Endothelial cell of umbilical vein (primary cell): ENCODE measurements at places on chromosomes 6 and 20.

DNA sequence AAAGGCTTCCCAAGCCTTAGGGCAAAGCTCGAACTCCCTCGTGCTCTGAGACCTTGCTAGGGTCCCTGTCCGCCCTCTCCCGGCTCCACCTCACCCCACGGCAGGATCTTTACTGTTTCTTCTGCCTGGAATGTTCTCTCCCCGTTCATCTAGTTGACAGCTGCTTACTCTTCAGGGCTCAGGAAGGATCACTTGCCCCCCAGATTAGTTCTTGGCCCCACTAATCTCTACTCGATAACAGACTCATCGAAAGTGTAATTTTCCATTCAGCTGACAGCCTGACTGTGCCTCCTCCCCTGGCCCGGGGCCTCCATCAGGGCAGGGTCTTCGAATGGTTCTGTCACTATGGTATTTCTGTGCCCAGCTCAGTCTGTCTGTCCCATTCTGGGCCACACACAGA is 3.1 kb downstream of the MAP1LC3A start:
- no peak overlapping the region for H3K4me3 ChIP-seq
- no peaks in the 10 kb centered on the region for H3K36me3 ChIP-seq
- no peaks in the 10 kb centered on the region for H3K27me3 ChIP-seq

- H3K4me3 ChIP-seq = no peak overlapping the region
- H3K36me3 ChIP-seq = no peaks in the 10 kb centered on the region
- H3K27ac ChIP-seq = no peak overlapping the region
- no peaks in the 10 kb centered on the region for H3K27me3 ChIP-seq
- DNase-seq = no peak
These were observed 34.3 kb upstream of the VEGFA start for GRCh38 chr6:43735642-43736199.

- H3K4me3 ChIP-seq = no peak overlapping the region
- no peak overlapping the region for H3K27ac ChIP-seq
- peaks cover 21% of the 10 kb centered on the region for H3K4me1 ChIP-seq
- DNase-seq = no peak
These were observed 203.0 kb downstream of the ZDHHC14 start for GRCh38 chr6:157584036-157584435.

GRCh38 chr6:84095156-84095555 is 61.6 kb downstream of the MRAP2 start:
- DNase-seq = no peak
- no peak overlapping the region for H3K4me3 ChIP-seq
- H3K27ac ChIP-seq = no peak overlapping the region
- no peaks in the 10 kb centered on the region for H3K4me1 ChIP-seq
- H3K36me3 ChIP-seq = no peaks in the 10 kb centered on the region

GRCh38 chr6:14450133-14450504 is 332.5 kb downstream of the CD83 start:
- H3K27me3 ChIP-seq = no peaks in the 10 kb centered on the region
- no peaks in the 10 kb centered on the region for H3K36me3 ChIP-seq
- H3K4me3 ChIP-seq = no peak overlapping the region
- H3K27ac ChIP-seq = no peak overlapping the region
- DNase-seq = no peak

GRCh38 chr6:39389484-39389767 is 66.9 kb upstream of the KCNK16 start:
- H3K36me3 ChIP-seq = no peaks in the 10 kb centered on the region
- no peaks in the 10 kb centered on the region for H3K4me1 ChIP-seq
- no peak overlapping the region for H3K27ac ChIP-seq
- no peak overlapping the region for H3K4me3 ChIP-seq
- no peak for DNase-seq

DNA sequence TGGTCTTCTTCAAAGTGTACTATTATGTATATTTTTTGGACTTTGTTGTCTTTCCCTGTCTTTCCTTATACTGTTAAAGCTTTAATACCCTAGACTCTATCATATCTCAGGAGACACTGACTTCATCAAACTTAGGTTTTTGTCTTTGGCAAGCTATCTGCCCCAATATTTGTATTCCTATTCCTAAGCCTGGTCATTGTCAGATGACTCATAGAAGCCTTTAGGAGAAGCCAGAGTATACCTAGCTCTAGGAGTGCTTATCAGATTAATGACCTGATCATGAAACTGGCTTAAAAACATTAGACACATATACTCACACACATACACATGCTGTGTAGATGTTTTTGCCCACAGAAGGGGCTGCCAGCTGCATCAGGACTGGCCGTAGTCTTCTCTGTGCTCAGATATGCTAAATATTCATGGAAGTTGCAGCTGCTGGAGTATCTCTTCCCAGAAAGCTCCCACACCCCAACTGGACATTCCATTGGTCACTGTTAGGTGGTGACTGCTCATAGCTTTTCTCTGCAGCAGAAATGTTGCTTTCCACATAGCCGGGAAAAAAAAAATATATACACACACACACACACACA is 102.0 kb downstream of the ANKS1A start:
- H3K36me3 ChIP-seq = peaks cover 3% of the 10 kb centered on the region
- H3K27me3 ChIP-seq = no peaks in the 10 kb centered on the region
- H3K4me1 ChIP-seq = peaks cover 4% of the 10 kb centered on the region
- no peak overlapping the region for H3K4me3 ChIP-seq
- no peak for DNase-seq

DNA sequence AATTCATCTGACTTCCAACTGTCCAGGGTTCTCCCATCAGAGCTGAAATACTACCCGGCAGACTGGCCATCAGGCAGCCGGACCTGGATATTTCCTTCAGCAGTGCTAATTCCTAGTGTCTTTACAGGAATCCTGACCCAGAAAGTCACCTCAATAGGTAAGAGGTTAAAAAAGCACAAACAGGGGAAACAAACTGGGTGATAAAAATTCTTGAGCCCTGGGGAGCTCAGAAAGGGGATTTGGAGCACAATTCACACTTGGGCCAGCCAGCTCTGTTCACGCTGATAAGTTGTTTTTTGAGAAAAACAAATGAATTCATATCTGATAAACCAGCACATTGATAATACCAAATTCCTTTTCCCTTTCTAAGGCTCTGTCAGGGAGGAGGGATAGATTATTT is 104.0 kb downstream of the EDN1 start:
- peak overlapping the region; percentile 85 for H3K27ac ChIP-seq
- H3K4me1 ChIP-seq = peaks cover 26% of the 10 kb centered on the region
- H3K36me3 ChIP-seq = no peaks in the 10 kb centered on the region
- no peak overlapping the region for H3K4me3 ChIP-seq
- no peaks in the 10 kb centered on the region for H3K27me3 ChIP-seq

DNA sequence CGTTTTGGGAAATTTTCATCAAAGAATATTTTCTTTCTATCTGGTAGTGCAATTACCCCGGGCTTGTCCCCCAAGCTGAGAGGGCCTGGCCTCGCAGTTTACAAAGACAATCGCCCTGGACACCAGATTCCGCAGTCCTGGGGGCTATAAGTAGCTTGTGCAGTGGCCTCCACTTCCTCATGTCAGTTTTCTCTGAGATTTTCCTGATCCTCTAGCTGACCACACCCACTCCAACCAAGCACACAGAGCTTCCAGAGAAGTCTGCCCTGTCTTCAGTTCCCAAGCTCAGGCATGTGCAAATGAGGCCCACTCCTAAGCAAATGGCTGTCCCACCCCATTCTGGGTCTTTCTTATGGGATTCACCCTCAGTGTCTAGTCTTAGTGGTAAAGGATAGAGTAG is 245.3 kb downstream of the MAFB start:
- no peaks in the 10 kb centered on the region for H3K4me1 ChIP-seq
- H3K27me3 ChIP-seq = no peaks in the 10 kb centered on the region
- H3K4me3 ChIP-seq = no peak overlapping the region
- no peak overlapping the region for H3K27ac ChIP-seq
- no peaks in the 10 kb centered on the region for H3K36me3 ChIP-seq

GRCh38 chr20:36587388-36588070 is 14.1 kb downstream of the TGIF2 start:
- H3K4me3 ChIP-seq = no peak overlapping the region
- no peak for DNase-seq
- no peaks in the 10 kb centered on the region for H3K27me3 ChIP-seq
- H3K27ac ChIP-seq = no peak overlapping the region

GRCh38 chr6:169005166-169005565 is 248.5 kb downstream of the THBS2 start:
- no peak overlapping the region for H3K4me3 ChIP-seq
- no peaks in the 10 kb centered on the region for H3K4me1 ChIP-seq
- no peak for DNase-seq
- no peaks in the 10 kb centered on the region for H3K27me3 ChIP-seq
- H3K36me3 ChIP-seq = no peaks in the 10 kb centered on the region

DNA sequence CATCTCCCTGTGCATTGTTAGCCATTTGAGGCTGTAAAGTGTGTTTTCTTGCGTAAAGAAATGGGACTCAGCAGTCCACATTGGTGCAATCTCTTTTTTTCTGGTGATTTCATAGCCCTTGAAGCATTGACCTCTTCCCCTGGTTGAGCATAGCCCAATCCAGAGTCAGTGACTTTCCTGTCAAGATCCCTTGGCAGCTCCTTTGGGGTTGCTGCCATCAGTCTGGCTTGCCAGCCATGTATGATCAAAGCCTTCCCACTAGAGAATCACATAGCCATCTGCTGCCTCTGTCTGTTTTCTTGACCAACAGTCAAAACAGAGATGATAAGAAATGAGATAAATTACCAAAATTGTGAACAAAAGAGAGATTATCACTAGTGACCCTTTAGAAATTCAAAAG is 19.6 kb downstream of the HLA-A start:
- no peak overlapping the region for H3K27ac ChIP-seq
- H3K4me3 ChIP-seq = no peak overlapping the region
- no peaks in the 10 kb centered on the region for H3K27me3 ChIP-seq
- H3K4me1 ChIP-seq = peaks cover 28% of the 10 kb centered on the region
- H3K36me3 ChIP-seq = no peaks in the 10 kb centered on the region
- no peak for DNase-seq

DNA sequence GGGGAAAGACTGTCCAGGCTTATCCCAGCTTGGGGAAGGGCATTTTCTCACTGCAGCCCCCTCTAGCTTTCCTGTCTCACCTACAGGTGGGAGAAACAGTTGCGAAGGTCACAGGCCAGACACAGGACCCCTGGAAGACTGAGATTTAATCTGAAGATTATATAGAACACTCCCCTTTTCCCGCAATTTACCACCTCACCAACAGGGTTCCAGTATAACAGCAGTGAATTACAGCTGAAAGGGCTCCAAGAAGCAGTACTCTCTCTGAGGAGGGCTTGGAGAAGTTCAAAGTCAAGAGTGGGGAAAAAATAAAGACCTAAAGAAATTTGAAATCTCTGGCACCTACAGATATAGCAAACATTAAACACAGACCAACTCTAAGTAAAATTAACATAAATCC is 111.9 kb downstream of the ANKRD60 start:
- no peak for DNase-seq
- no peak overlapping the region for H3K27ac ChIP-seq
- H3K4me3 ChIP-seq = no peak overlapping the region
- H3K4me1 ChIP-seq = no peaks in the 10 kb centered on the region
- peaks cover 2% of the 10 kb centered on the region for H3K27me3 ChIP-seq
- H3K36me3 ChIP-seq = no peaks in the 10 kb centered on the region

- no peak for DNase-seq
- H3K4me1 ChIP-seq = no peaks in the 10 kb centered on the region
- no peaks in the 10 kb centered on the region for H3K27me3 ChIP-seq
- H3K27ac ChIP-seq = no peak overlapping the region
- no peak overlapping the region for H3K4me3 ChIP-seq
These were observed 22.8 kb downstream of the FOXQ1 start for GRCh38 chr6:1334684-1335083.

DNA sequence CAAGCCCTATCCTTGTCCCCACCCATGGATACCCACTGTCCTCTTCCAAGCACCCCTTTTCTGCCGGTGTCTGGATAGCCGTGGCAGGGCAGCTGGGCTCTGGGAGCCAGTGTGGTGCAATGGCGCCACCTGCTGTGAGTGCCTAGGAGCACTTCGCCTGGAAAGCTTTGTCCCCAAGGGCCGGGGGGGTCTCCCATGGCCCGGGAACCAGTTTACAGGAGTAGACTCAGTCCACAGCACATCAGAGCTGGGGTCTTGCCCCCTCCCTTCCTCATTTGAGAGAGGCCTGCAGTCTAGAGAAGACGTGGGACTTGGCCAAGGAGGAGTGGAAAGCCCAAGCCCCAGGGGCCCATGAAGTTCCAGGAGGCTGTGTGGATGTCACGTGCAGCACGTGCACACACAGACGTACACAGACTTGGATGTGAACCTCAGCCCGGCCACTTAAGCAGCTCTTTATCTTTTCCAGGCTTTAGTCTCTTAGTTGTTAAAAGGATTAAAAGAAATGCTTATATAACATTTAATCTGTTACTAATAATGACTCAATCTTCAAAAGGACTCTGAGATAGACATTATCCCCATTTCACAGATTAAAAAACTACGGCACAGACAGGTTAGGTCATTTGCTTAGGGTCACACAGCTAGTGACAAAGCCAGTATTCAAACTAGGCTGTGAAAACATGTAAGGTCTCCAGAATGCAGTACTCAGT is 40.9 kb upstream of the CDH22 start:
- peaks cover 1% of the 10 kb centered on the region for H3K27me3 ChIP-seq
- peaks cover 9% of the 10 kb centered on the region for H3K4me1 ChIP-seq
- peak; percentile 48 for DNase-seq
- no peak overlapping the region for H3K27ac ChIP-seq

DNA sequence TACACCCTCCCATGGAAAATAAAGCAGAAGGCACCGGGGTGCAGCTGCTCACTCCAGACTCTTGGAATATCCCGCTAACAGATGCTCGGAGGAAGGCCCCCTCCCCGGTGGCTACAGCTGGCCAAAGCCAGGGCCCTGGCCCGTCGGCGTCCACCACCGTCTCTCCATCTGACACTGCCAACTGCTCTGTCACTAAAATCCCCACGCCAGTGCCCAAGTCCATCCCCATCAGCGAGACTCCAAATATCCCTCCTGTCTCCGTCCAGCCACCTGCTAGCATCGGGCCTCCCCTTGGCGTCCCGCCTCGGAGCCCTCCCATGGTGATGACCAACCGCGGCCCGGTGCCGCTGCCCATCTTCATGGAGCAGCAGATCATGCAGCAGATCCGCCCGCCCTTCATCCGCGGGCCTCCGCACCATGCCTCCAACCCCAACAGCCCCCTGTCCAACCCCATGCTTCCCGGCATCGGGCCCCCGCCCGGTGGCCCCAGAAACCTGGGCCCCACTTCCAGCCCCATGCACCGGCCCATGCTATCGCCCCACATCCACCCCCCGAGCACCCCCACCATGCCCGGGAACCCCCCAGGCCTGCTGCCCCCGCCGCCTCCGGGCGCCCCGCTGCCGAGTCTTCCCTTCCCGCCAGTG is 143.9 kb downstream of the SOBP start:
- H3K4me3 ChIP-seq = no peak overlapping the region
- H3K4me1 ChIP-seq = no peaks in the 10 kb centered on the region
- H3K27me3 ChIP-seq = peaks cover 3% of the 10 kb centered on the region
- H3K36me3 ChIP-seq = no peaks in the 10 kb centered on the region
- H3K27ac ChIP-seq = no peak overlapping the region
